Right cardiac atrium (tissue), 5 donors: ENCODE measurements at places on chromosomes 4 and X. TPM values are rescaled to one million over a fixed set of nuclear protein-coding genes. Genes with fewer than 3 reads are reported as not detected.

ASB11 gene
- polyA plus RNA-seq = 34.2 TPM

RASSF6 gene
- polyA plus RNA-seq = not detected

CCSER1 gene
- 2.7 TPM for polyA plus RNA-seq

IBSP gene
- 0.07 TPM for polyA plus RNA-seq

TLR2 gene
- 2.0 TPM for polyA plus RNA-seq

CFP gene
- 4.7 TPM for polyA plus RNA-seq

GYPE gene
- 1.1 TPM for polyA plus RNA-seq

FAM241A gene
- 6.8 TPM for polyA plus RNA-seq

CRMP1 gene
- polyA plus RNA-seq = 0.43 TPM

FDCSP gene
- polyA plus RNA-seq = not detected

SPIN2A gene
- polyA plus RNA-seq = 0.23 TPM

RBM46 gene
- not detected for polyA plus RNA-seq

ANKRD17 gene
- 9.6 TPM for polyA plus RNA-seq

TDO2 gene
- not detected for polyA plus RNA-seq

ZAR1 gene
- polyA plus RNA-seq = not detected

REELD1 gene
- polyA plus RNA-seq = 0.18 TPM

GJB1 gene
- 0.11 TPM for polyA plus RNA-seq

ARX gene
- polyA plus RNA-seq = not detected

IRS4 gene
- not detected for polyA plus RNA-seq

GPR119 gene
- not detected for polyA plus RNA-seq

FGFR3 gene
- polyA plus RNA-seq = 4.5 TPM

ADAD1 gene
- polyA plus RNA-seq = not detected

TRIML2 gene
- not detected for polyA plus RNA-seq

EDA2R gene
- 0.14 TPM for polyA plus RNA-seq

ADGRG2 gene
- polyA plus RNA-seq = 0.59 TPM

PHEX gene
- polyA plus RNA-seq = 0.02 TPM

FMR1NB gene
- not detected for polyA plus RNA-seq

CCNA2 gene
- polyA plus RNA-seq = 0.43 TPM

FOXR2 gene
- not detected for polyA plus RNA-seq

PDZD4 gene
- 4.1 TPM for polyA plus RNA-seq

RASL11B gene
- polyA plus RNA-seq = 11.4 TPM

TBC1D8B gene
- 1.9 TPM for polyA plus RNA-seq

TASL gene
- polyA plus RNA-seq = 0.11 TPM

LRP2BP gene
- polyA plus RNA-seq = 1.3 TPM

APOO gene
- polyA plus RNA-seq = 105 TPM

GLRA3 gene
- polyA plus RNA-seq = not detected

HMGB2 gene
- polyA plus RNA-seq = 98.3 TPM

LUZP4 gene
- not detected for polyA plus RNA-seq

BEX1 gene
- polyA plus RNA-seq = 25.8 TPM

SPANXN3 gene
- not detected for polyA plus RNA-seq

AKAP4 gene
- not detected for polyA plus RNA-seq

XAGE1B gene
- polyA plus RNA-seq = not detected

HELT gene
- polyA plus RNA-seq = not detected

NOX1 gene
- not detected for polyA plus RNA-seq

AREG gene
- polyA plus RNA-seq = 11.3 TPM

ODAPH gene
- polyA plus RNA-seq = not detected

GAGE12E gene
- not detected for polyA plus RNA-seq

JCHAIN gene
- polyA plus RNA-seq = 0.36 TPM

MAGEA2 gene
- not detected for polyA plus RNA-seq

PAGE2B gene
- polyA plus RNA-seq = not detected

RGN gene
- polyA plus RNA-seq = 13.4 TPM

HDX gene
- polyA plus RNA-seq = 1.3 TPM

C4orf50 gene
- 0.02 TPM for polyA plus RNA-seq
